ENCODE measurements at places on chromosomes 5 and 9.
A peak's percentile ranks its signal among the peaks of the same experiment; 100 is the strongest.

- no peak for DNase-seq
Observed at GRCh38 chr5:1031306-1031959, 22.8 kb downstream of the NKD2 start.

- no peak for DNase-seq
Observed at GRCh38 chr9:93960971-93961841, 6.1 kb upstream of the BARX1 start.

GRCh38 chr5:96339862-96340261, 93.2 kb downstream of the PCSK1 start:
- no peak for DNase-seq

DNA sequence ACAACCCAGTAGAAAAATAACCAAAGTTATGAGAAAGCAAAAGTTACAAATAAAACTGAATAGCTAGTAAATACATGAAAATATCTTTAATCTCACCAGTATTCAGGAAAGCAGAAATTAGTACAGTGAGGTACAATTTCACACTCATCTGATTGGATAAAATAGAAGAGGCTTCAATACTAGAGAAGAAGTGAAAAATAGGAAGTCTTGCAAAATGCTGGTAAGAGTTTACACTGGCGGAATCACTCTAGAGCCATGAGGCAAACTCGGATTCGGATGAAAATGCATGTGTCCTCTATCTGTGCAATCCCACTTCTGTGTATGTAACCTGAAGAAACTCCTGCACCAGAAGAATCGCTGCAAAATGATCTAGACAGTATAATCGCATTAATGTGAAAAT, 128.9 kb downstream of the CCDC192 start:
- no peak for DNase-seq

GRCh38 chr9:81508476-81508875, 180.9 kb downstream of the TLE1 start:
- DNase-seq, result no peak

DNA sequence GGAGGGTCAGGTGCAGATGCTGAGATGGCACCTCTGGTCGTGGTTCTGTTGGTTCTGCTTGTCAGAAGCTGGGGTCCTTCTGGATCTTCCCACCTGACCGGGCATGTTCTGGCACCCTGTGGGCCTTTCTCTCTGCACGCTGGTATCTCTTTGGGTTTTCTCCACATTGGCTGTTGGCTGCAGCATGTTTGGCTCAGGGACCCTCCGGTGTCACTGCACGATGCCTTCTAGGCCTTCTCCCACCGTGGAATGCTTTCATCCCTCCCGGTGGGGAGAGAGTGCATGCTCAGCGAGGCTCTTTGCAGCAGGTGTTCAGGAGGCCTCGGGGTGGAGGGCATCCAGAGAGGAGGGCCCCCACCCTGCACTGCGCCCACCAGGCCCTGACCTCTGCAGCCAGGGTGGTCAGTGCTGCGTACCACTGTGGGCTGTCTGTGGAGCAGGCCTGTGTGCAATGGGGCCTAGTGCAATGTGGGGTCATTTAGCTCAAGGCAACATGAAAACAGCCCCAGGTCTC, 119.4 kb downstream of the WNK2 start:
- DNase-seq, result peak; percentile 57

- DNase-seq, result no peak
Observed at GRCh38 chr5:4563400-4563799, 576.7 kb upstream of the ADAMTS16 start.

- DNase-seq, result peak; percentile 41
Observed at GRCh38 chr5:306011-306805, 15.3 kb upstream of the AHRR start.

DNA sequence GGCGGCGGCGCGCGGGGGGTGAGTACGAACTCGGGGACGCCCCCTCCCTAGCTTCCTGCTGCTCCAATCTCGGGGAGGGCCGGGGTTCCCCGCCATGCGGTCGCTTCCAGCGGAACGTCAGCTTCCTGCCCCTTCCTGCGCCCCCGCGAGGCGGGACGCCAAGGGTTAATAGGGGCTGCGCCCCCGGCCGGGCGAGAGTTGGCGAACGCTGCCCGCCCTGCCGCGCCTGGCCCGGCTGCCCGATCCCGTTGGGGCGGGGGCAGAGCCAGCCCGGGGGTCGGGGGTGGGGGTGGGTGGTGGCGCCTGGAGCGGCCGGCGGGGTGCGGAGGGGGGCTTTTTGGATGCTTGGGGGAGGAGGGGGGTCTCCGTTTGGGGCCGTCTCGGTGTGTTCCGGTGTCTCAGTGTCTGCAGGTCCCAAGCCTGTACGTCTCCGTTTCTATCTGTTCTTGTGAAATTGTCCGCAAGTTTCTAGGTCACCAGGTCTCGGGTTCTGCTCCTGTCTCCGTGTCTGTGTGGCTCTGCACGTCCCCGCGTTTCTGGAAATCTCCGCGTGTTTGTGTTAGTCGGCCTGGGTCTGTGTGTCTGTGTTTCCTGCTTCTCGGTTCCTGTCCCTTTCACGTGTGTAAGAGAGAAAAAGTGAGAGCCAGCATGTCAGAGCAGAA, 789 bp downstream of the COL27A1 start:
- DNase-seq, result no peak

- DNase-seq, result no peak
Observed at GRCh38 chr5:129963359-129963758, 59.1 kb downstream of the CHSY3 start.

- DNase-seq, result no peak
Observed at GRCh38 chr9:68798423-68798822, 93.4 kb downstream of the PIP5K1B start.

GRCh38 chr9:85004818-85005413, 335.4 kb downstream of the NTRK2 start:
- DNase-seq, result no peak

DNA sequence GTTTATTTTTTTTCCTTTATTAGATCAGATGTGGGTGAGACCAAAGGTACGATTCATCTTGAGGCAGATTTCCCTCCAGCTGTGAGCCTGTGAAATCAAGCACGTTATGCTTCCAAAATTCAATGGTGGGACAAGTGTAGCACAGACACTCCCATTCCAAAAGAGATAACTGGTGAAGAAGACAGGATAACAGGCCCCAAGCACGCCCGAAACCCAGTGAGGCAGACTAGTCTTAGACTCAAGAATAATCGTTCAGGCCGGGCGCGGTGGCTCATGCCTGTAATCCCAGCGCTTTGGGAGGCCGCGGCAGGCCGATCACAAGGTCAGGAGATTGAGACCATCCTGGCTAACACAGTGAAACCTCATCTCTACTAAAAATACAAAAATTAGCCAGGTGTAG, 36.8 kb upstream of the COL5A1 start:
- DNase-seq, result no peak

GRCh38 chr5:55877655-55878054, 26.5 kb downstream of the IL31RA start:
- DNase-seq, result no peak

GRCh38 chr9:137496601-137497375, 37.7 kb upstream of the NSMF start:
- peak; percentile 59 for DNase-seq

GRCh38 chr5:53321721-53322120, 158.7 kb upstream of the FST start:
- no peak for DNase-seq

DNA sequence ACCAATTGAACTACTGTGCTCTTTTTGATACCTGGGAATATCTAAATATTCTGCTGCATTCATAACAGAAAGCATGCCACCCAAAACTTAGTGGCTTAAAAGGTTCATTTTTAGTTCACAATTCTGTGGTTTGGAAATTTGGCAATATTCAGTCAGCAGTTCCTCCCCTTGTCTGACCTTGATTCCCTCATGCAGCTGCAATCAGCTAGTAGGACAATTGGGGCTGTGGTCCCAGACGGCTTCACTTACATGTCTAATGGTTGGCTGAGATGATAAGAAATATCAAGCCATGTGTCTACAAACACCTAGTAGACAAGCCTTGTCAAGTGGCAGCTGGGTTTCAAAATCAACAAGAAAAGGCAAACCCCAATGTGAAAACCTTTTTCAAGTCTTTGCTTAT, 51.3 kb downstream of the ANXA1 start:
- DNase-seq, result no peak

DNA sequence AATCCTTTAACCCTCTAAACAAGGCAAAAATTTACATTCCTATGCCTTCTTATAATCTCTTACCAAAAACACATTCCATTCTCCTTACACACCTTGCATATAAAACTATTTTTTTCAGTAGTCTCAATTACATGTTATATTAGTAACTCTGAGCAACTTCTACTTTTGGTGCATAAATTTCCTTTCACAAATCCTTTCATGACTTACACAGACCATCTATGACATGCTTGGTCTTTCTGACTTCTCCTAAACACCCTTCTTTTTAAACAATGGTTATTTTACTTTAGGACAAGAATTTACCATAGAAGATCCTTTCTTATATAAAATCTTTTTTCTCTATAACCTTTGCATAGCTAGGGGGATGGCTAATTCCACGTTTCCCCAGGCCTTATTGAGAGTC, 208.0 kb upstream of the ARRDC3 start:
- DNase-seq, result no peak

DNA sequence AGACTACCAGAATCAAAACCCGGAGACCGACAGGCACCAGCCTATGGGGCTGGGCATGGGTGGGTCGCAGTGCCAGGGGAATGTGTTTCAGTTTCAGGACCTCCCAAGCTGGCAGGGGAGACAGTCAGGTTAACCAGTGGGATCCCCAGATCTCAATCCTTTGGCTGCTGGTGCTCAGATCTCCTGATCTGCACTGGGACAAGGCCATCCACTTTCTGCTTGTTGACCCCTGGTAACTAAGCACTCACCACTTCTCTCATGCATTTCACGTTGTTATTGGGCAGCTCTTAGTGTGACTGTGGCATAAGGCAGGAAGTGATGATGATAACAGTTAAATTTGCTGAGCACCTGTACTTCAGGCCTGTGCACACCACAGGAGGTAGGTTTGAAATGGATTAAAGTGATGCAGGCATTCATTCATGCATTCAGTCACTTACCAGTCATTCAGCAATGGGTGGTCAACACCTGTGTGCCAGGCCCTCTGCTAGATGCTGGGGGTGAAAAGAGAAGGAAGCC, 42.1 kb upstream of the STXBP1 start:
- no peak for DNase-seq

DNA sequence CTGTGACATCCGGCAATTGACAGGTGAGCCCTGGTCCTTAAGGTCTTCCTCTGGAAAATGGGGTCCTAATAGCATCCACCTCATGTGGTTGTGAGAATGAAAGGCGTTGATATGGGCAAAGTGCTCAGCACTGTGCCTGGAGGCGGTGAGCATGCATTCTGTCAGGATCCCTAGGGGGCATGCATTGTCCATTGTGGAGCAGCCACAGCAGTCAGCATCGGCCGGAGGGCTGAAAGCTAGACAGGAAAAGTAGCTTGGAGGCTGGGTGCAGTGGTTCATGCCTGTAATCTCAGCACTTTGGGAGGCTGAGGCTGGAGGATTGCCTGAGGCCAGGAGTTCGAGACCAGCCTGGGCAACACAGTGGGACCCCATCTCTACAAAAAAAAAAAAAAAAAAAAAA, 122.2 kb downstream of the LHX2 start:
- no peak for DNase-seq

- DNase-seq, result no peak
Observed at GRCh38 chr9:105632807-105633206, 29.4 kb upstream of the TAL2 start.

DNA sequence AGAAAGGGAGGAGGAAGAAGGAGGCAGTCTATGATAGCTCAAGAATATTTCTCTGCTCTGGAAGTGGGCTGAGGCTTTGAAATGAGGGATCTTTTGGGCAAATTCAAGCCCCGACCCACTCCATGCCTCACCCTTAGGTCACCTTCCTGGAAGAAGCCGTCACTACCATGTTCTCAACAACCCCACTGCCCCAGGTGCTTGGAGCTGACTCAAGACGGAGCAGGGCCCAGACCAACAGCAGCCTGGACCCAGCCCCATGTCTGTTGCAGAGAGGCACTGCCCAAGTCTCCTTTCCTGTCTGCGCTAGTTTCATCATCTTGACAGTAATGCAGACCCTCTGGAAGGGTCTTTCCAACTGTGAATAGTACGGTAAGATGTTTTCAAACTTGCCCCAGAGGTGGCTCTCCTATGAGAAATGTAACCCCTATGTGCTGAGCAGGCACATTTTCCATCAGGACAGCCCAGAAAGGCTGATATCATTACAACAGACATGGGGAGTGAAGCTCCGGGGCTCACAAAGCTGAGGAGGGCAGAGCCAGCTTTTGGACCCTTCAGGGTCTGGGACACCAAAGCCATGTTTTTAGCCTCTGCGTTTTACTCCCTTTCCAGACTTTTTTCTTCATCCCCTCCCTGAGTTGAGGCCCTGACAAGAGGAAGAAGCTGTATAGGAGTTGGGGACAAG, 128.2 kb upstream of the LARP1 start:
- DNase-seq, result no peak

- peak; percentile 88 for DNase-seq
Observed at GRCh38 chr9:96856363-96857286, 2.3 kb upstream of the ZNF782 start.

- DNase-seq, result no peak
Observed at GRCh38 chr5:153618867-153619266, 128.4 kb downstream of the GRIA1 start.

GRCh38 chr5:120236360-120236759, 227.7 kb upstream of the PRR16 start:
- no peak for DNase-seq

- no peak for DNase-seq
Observed at GRCh38 chr5:144369006-144369405, 198.3 kb downstream of the KCTD16 start.

DNA sequence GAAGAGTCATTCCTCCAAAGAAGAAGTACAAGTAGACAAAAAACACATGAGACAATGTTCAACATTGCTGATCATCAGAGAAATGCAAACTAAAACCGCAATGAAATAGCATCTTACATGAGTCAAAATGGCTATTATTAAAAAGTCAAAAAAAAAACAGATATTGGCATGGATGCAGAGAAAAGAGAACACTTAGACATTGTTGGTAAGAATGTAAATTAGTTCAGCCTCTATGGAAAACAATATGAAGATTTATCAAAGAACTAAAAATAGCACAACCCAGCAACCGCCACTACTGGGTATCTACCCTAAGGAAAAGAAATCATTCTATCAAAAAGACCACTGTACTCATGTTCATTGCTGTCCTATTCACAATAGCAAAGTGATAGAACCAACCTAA, 157.5 kb downstream of the CHSY3 start:
- no peak for DNase-seq

DNA sequence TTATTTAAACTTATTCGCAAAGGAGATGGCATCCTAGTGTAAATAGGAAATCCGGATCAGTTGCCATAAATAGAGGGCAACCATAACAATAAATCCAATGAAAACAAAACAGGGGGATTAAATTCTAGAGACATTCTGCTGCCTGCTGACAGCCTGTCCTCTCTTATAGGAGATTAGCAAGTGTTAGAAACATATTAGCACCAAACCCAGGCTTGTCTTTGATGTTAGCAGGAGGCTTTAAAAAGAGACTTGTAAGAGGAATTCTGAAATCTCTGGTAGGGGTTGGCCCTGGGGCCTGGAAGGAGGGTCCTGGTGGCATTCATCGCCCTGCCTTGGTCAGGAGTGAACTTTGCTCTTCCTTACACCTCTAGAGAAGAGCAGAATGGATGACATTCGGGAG, 21.6 kb downstream of the NDST1 start:
- DNase-seq, result no peak

GRCh38 chr9:126051446-126052130, 275.0 kb upstream of the MVB12B start:
- peak; percentile 25 for DNase-seq

Data from spleen (tissue), 13 donors.